Spinal cord (tissue), 10 donors: ENCODE measurements at places on chromosomes 1 and 21. TPM values are rescaled to one million over a fixed set of nuclear protein-coding genes. Genes with fewer than 3 reads are reported as not detected.

Gene DNAJC6
- 158 TPM for total RNA-seq

Gene ZNF648
- 3.1 TPM for total RNA-seq

Gene CELF3
- total RNA-seq: 12.7 TPM

Gene PLEKHN1
- not detected for total RNA-seq

Gene OR2L13
- total RNA-seq: 0.94 TPM
